ENCODE measurements at places on chromosomes 4 and X.

DNA sequence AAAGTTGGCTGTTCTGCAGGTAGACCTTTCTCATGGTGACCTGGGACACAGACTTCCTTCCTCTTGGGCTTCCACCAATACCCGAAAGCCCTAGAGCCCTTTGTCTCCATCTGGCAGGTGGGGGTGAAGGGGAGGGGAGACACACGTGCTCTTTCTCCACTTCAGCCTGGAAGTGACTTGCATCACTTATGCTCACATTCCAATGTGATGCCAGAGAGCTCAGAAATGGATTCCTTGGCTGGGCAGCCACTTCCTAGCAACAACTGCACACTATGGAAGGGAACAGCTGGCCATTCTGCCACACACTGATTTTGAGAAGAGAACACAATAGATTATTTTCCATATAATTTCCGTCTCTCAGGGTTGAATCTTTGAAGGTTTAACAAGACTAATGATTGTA, 36.3 kb downstream of the C4orf51 start:
- no peak for DNase-seq

DNA sequence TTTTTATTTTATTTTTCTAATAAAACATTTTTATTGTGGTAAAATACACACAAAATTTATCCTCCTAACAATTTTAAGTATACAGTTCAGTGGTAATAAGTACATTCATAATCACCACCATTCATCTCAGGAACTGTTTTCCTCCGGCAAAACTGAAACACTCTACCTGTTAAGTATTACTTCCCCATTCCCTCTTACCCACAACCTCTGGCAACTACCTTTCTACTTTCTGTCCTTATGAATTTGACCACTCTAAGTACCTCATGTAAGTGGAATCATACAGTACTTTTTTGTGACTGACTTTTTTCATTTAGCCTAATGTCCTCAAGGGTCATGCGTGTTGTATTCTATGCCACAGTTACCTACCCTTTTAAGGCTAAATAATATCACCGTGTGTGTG, 21.1 kb upstream of the HSFX4 start:
- no peak for DNase-seq

- no peak for DNase-seq
Measured at GRCh38 chr4:107468812-107469211, 251.2 kb downstream of the PAPSS1 start.

DNA sequence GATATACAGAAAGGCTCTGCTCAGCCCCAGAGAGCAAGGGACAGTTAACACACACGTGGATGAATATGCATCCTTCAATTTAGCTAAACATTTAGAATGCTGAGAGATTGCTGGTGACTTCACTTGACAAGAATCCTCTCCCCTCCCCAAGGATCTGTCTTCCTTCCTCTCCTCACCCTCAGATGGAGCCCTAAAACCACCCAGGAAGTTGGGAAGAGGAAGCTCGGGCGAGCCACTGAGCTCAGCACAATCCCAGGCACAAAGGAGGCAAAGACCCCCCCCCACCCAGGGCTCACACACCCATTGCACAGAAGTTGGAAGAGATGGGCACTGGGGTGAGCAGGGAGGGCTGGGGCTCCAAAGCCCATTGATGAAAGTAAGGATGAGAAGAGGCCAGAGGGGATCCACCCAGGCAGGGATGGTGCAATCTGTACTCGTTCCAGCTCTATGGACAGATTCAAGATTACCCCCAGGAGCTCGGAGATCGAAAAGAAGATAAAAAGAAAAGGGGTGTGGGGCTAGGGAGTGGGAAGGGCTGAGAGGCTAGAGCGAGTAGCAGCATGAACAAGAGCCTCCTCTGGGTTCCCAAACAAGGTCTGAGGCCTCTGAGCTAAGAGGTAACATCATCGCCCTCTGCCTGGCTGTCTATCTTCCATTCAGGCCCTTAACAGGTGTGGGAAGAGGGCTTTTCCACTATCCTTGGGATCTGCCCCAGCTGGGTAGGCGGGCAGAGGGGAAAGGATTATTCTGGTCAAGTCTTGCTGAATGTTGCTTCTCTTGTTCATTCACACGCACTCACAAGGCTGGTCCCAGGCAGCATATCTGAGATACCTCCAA, 1.2 kb downstream of the TFE3 start:
- DNase-seq: no peak

- no peak for DNase-seq
Measured at GRCh38 chr4:184471881-184472613, 2.3 kb downstream of the IRF2 start.

- no peak for DNase-seq
Measured at GRCh38 chr4:113434247-113434587, 327.3 kb downstream of the CAMK2D start.
